ENCODE measurements at places on chromosomes 12 and 14.

DNA sequence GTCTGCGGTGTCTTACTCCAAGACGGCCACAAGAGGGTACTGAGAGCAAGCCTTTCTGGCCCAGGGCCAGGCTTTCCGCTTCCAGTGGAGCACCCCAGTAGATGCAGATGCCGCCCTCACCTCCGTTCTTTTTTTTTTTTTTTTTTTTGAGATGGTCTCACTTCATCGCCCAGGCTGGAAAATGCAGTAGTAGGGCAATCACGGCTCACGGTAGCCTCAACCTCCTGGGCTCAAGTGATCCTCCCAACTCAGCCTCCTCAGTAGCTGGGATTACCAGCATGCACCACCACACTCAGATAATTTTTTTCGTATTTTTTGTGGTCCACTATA, 5.6 kb upstream of the LBHD2 start:
- DNase-seq, result peak; percentile 85

DNA sequence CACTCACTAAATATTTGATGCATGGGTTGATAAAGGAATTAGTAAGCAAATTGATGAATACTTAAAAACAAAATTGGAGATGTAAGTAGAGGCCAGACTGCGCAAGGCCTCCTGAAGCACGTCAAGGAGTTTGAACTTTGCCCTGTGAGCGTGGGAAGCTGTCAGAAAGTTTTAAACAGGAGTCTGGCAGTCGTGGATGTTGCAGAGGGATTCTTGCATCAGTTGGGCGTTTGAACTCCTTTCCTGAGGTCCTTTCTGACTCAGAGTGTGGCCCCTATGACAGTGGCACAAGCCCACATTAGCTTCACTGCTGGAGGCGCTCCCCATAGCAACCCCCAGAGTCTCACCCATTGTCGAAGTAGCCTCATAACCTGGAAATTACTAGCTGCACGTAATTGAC, 17.9 kb upstream of the IL22 start:
- DNase-seq, result no peak

DNA sequence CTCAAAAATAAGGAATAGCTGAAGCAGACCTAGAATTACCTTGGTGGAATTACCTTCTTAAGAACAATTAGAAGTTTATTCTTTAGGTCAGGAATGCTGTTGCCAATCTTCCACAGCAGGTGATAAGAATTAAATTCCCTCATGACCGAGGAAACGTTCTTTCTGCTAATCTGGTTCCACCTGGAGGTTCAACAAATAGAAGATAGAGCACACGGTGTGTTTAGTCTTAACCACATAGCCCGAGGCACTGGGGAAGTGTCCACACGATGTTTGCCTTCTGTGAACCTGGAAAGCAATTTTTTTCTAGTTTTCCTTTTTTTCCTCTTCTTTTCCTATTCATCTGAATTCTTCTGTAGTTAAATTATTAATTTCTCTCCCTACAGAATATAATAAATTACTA, 906.9 kb downstream of the NRXN3 start:
- DNase-seq, result no peak

GRCh38 chr14:54226103-54226502, 170.7 kb upstream of the CDKN3 start:
- no peak for DNase-seq

- DNase-seq, result no peak
These were observed 122.4 kb downstream of the TSPAN9 start for GRCh38 chr12:3199551-3200031.
